ENCODE measurements at places on chromosomes 1 and 21. TPM values are rescaled to one million over a fixed set of nuclear protein-coding genes. Genes with fewer than 3 reads are reported as not detected.
A peak's percentile ranks its signal among the peaks of the same experiment; 100 is the strongest.

DNA sequence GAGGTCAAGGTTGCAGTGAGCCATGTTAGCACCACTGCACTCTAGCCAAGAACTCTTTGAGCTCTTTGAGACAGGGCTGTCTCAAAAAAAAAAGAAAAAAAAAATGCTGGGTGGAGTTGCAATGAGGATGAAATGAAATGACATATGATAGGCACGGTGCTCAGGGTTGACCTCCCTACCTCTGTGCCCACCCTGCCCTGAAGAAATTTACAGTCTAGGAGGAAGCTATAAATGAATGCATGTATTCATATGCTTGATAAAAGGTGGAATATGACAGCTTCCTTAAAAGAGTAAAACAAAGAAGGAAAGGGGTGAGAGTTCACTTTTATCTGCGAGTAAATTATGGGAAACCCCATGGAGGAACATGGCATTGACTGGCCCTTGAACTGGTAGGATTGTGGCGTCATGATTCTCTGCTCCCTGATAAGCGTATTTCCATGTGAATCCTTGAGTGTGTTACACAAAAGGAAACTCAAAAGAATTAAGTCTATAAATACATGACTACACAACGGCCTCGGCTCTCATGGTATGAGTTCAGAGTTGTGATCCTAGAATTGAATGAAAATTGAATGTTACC lies 59.0 kb upstream of the RAVER2 start:
- no peak overlapping the region for H3K27ac ChIP-seq
- no peaks in the 10 kb centered on the region for H3K4me1 ChIP-seq

DNA sequence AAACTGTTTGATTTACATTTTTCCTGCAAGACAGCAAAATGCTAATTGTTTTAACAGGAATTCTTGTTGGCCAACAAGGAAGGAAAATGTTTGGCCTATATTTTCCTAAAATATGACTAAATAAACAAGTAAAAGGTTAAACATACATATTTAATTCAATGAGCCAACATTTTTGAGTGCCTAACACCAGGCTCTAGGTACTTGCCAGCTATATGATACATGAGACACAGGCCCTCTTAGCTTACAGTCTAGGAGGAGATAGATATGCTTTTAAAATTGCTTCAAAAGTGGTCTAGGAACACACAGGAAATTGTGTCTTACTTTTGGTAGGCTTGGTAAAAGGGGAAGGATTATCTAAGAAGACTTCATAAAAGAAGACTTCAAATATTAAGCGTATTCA lies 50.9 kb downstream of the PIGK start:
- no peaks in the 10 kb centered on the region for H3K4me1 ChIP-seq
- no peak for DNase-seq
- no peak overlapping the region for H3K4me3 ChIP-seq

- peaks cover 26% of the 10 kb centered on the region for H3K27me3 ChIP-seq
- H3K4me3 ChIP-seq = no peak overlapping the region
- no peak overlapping the region for H3K27ac ChIP-seq
- H3K4me1 ChIP-seq = no peaks in the 10 kb centered on the region
Observed at GRCh38 chr21:37796011-37796410, 120.2 kb downstream of the KCNJ6 start.

DNA sequence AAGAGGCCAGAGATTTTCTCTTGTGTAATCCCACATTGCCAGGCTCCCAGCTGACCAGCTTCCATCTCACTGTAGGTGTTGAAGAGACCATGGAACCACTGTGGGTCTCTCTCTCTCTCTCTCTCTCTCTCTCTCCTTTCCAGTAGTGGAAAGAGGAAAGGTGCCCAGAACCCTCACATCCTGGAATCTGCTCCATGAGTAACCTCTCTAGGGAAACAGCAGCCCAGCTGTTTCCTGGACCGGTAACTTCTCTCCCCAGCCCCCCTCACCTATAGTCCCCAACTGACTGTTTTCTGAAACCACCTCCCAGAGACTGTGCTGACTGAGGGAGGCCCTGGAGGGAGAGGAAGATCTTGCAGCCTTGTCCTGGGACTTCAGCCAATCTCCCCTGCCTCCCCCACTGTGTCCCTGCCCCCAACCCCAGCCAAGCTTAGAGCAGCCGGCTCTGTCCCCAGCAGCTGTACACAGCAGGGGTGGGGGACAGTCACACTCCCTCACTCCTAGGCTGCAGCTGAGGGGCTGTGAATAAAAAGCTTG lies 20.6 kb upstream of the SLC45A3 start:
- H3K4me1 ChIP-seq = peaks cover 4% of the 10 kb centered on the region
- DNase-seq = peak; percentile 48
- peaks cover 7% of the 10 kb centered on the region for H3K36me3 ChIP-seq
- no peaks in the 10 kb centered on the region for H3K27me3 ChIP-seq

DNA sequence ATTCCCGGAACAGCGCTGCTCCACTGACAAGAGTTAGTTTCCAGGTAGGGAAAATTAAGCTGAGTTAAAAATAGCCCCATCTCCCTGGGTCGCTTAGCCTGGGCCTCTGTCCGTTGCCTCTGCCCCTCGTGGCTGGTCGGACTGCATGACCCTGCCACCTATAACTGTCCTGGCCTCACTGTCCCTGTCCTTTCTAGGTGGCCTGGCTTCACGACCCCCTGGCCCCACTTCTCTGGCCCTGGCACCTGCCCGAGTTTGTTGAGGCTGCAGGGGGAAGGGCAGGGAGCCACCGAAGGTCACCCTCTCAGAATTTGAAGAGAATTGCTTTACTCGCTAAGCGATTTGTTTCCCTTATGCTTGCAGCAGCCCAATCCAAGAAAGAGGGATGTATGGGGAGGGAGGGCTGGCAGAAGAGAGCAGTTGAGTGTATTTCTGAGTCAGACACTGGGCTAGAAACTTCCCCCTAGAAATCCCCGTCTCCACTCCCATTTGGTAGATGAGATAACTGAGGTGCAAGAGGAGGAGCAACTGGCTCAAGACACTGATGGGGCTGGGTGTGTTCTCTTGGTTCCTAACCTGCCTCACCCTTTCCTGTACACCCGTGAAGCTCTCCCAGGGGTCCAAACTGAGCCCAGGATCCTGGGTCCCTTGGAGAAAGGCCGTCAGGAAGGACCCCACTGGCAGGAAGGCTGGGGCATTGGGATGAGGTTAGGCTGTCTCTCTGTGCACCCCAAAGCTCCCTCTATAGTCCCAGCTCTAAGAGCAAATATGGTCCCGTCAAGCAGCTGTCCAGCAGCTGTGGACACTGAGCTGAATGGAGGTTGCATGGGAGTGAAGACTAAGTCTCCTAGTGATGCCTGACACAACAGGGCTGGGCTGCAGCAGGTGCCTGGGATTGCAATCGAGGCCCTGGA lies 2.9 kb upstream of the EDN2 start:
- DNase-seq = no peak
- no peak overlapping the region for H3K27ac ChIP-seq
- no peak overlapping the region for H3K4me3 ChIP-seq
- no peaks in the 10 kb centered on the region for H3K36me3 ChIP-seq

Gene CD84
- polyA plus RNA-seq = 1.8 TPM

All from K562 (cell line).